ENCODE measurements at places on chromosomes 4 and X.

GRCh38 chr4:67581208-67581857, 22.8 kb downstream of the STAP1 start:
- DNase-seq = no peak

GRCh38 chr4:42720533-42720932, 63.6 kb upstream of the ATP8A1 start:
- DNase-seq = no peak

- DNase-seq = no peak
These were observed 11.3 kb downstream of the SNX12 start for GRCh38 chrX:71056867-71057266.

DNA sequence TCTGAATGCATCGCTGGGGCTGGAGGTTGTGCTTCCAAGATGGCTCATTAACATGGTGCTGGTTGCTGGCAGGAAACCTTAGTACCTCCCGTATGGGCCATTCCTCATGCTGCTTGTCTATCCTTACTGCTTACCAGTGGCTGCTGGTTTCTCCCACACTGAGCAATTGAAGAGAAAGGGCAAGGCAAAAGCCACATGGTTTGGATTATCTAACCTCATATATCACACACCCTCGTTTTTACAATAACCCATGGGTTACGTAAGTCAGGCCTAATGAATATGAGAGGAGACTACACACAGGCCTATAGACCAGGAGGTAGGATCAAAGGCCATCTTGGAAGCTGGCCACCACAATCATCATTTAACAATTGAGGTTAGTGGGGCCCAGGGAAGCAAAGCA, 141.8 kb upstream of the EDNRA start:
- no peak for DNase-seq

- no peak for DNase-seq
These were observed 558.2 kb downstream of the ZNF674 start for GRCh38 chrX:45986971-45987370.

DNA sequence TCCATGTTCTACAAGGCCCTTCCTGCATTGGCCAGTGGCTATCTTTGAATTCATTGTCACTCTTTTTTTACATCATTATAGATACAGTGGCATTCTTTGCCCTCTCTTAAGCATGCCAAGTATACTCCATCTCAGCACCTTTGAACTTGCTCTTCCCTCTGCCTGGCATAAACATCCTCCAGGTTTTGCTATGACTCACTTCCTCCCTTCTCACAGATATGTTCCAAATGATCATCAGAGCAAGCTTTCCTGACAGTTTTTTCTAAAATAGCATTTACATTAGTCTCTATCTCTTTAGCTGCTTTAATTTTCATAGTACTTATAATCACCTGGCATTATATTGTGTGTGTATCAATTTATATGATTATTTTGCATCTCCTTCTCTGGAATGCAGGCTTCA, 553.3 kb upstream of the MAGEB2 start:
- no peak for DNase-seq

DNA sequence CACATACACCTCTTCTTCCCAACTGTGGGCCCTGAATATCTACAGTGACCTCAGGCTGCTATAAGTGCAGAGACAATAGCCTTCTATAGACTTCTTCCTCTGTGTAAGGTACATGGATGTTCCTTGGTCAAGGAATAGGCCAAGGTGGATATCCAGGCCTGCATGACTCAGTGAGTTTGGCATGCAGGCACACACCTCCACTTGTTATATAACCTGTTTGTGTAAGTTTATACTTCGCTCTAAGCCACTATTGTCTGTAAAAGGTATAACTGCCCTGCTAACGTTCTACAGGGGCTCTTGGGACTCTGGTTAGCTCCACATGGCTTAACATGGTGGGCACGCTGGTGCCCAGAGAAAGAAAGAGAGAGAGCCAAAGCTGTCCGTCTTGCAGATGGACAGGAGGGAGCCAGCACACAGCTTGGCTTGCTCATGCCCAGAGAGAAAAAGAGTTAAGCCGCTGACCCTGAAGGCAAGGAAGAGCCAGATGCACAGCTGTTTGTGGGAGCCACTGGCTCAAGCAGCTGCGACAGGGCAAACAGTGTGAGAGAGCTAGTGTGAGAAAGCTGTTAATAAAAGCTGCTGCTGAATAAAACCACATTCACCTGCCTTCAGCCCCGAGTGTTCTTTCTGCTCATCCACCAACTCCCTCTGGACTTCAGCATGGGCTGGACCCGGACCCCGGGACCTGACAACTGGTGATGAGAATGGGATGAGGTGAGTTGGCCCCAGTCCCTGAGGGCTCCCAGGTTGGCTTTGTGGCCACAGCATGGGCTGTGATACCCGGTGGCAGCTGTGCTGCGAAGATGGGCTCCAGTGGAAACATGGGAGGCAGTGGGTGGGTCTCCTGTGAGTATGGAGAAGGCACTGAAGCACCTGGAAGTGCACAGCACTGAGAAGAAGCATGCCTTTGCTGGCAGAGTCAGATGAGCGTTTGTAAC, 44.5 kb upstream of the ZBTB33 start:
- no peak for DNase-seq

DNA sequence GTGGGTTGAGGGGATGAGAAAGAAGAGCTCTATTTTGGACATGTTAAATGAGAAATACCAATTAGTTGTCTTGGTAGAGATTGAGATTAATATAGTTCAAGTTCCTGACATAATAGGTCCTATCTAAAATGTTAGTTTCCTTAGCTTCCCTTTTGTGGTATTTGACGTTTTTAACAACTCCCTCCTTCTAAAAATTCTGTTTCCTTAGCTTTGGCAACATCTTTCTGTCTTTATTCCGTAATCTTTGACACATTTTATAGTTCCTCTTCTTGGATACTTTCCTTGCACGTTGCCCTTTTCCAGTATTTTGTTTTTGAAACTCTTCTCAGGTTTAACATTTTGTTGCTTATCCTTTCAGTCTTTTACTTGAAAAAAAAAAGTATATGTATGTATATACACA, 36.9 kb downstream of the LAMTOR3 start:
- no peak for DNase-seq

DNA sequence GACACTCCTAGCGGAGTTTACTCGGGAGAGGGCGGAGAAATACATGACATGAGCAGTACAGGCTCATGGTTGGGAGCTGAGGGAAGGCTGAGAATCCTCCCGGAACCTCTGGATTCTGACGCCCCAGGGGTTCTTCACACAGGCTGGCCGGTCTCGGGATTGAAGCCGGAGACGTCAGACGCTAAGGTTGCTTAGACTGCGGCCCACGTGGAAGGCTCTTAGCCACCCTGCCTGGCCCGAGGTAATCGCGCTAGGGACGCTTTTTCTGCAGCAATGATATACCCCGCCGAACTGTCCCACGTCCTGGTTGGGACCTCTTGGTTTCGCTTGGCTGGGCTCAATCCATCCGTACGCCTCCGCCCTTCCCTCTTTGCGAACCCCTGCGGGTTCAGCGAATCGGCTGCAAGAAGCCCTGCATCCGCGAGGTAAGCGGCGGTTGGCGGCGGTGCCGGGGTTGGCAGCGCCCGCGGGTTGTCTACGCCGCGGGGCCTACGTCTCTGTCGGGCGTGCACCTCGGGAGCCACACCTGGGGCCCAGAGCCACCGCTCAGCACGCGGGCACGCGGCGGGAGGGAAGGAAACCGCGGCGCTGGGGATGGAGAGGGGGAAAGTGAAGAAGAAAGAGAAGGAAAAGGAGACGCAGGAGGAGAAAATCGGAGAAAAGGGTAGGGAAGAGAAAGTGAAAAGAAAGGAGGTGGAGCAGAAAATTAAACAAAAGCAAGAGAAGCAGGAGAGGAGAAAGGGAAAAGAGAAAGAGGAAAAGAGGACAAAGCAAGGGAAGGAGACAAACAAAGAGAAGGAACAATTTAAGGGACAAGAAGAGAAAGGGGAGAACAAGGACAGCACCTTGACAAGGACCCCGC, at the start of gene ARL9:
ARL9 (plus strand) TSS at position 523 of the 862 bp plus-strand sequence; CDS start at position 595, 72 bp downstream.
- no peak for DNase-seq

DNA sequence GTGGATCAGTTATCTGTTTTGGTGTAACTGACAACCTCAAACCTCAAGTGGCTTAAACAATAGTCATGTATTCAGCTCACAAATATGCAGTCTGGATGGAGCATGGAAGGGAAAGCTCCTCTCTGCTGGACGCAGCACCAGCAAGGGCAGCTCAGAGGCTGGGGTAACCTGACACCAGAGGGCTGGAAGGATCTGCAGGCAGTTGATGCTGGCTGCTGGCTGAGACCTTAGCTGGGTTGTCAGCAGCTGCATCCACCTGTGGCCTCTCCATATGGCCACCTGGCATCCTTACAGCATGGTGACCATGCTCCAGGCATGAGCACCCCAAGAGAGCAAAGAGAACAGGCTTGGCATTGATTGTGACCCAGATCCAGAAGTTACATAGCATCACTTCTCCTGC, 46.7 kb downstream of the ENPP6 start:
- DNase-seq = peak; percentile 58

DNA sequence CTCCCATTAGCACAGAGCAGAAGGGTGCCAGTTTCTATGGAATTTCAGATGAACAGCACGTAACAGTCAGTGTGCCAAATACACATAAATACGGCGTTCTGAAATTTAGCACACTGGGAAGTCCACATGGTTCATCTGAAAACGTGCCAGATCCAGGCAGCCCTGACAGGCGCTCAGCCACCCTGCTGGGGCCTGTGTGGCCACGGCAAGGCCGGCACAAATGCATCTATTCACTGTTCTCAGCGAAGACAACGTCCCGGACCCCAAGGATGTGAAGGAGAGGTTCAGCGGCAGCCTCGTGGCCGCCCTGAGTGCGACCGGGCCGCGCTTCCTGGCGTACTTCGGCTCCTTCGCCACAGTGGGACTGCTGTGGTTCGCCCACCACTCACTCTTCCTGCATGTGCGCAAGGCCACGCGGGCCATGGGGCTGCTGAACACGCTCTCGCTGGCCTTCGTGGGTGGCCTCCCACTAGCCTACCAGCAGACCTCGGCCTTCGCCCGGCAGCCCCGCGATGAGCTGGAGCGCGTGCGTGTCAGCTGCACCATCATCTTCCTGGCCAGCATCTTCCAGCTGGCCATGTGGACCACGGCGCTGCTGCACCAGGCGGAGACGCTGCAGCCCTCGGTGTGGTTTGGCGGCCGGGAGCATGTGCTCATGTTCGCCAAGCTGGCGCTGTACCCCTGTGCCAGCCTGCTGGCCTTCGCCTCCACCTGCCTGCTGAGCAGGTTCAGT, 15.6 kb downstream of the DGKQ start:
- no peak for DNase-seq

- DNase-seq = peak; percentile 98
These were observed 114.5 kb upstream of the SLIT2 start for GRCh38 chr4:20137176-20137575.

- no peak for DNase-seq
These were observed 57.4 kb downstream of the ANTXR2 start for GRCh38 chr4:80015407-80016189.

DNA sequence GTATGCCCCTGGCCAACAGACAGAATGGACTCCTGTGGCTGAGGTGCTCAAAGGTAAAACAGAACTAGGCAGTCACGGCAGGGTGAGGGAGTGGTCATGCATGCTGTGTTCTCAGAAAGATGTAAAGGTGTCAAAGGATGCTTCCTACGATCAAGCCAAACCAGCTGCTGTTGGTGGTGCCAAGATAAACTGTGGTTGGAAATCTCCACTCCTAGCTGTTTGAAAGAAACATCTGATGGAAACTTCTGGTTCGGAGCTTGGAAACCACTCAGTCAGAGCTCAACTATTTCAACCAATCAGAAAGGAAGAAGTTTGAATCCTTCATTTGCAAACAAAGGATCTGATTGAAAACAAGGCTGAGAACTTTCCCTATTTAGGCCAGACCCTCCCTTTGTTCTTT, 68.5 kb upstream of the DDX60 start:
- no peak for DNase-seq

GRCh38 chr4:40594261-40595178, 35.1 kb downstream of the RBM47 start:
- DNase-seq = peak; percentile 66

- peak; percentile 83 for DNase-seq
These were observed 1414.7 kb upstream of the TENM3 start for GRCh38 chr4:180828455-180829018.

DNA sequence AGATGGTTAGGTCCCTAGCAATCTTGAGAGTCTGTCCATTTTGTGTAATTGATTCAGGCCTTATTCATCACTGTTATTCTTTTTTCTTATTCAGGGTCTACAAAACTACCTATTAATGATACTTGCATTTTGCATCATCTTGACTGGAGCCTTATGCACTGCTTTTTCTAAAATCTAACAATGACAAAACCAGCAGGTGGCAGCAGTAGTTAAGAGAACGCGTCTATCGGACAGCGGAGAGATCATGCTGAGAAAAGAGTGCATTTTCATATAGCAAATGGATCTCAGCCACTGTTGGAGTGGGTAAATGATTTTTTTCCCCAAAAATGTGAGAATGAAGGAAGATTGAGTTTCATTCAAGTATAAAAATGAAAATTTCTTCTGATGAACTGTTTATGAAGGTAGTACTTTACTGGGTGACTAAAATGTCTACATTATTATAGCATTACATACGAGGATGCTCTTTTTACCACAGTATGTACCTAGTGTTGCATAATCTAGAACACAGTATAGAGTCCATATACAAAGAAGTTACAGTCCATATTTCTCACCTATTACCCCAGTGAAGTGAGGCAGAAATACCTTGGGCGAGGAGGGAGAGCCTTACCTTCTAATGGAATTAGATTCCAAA, 43.2 kb downstream of the TMEM144 start:
- DNase-seq = peak; percentile 10

DNA sequence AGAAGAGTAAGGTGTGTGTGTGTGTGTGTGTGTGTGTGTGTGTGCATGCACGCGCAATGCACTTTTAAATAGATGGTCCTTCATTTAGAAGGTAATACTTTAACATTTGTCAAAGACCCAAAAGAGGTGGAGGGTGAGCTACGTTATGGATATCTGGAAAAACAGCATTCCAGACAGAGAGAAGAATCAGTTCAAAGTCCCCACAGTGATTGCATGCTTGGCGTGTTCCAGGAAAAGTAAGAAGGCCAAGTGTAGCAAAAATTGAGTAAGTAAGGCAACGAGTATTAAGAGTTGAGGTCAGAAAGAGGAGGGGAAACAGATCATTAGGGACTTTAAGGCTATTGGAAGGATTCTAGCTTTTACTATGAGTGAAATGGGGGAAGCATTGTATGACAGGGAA, 21.9 kb upstream of the GABRE start:
- DNase-seq = no peak

GRCh38 chr4:142036795-142037583, 400.6 kb downstream of the IL15 start:
- DNase-seq = no peak

DNA sequence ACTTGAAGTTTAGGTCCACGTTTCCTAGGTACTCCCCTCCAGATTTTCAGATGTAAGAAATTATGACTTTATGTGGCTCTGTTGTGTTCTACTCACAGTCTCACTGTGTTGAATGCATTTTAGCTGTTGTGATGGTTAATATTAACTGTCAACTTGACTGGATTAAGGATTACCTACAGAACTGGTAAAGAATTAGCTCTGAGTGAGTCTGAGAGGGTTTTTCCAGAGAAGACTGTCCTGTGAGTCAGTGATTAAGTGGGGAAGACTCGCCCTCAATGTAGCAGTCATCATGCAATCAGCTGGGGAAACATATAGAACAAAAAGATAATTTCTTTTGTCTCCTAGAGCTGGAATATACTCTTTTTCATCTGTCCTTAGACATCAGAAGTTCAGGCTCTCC, 493.4 kb downstream of the ACTRT1 start:
- DNase-seq = no peak

Data from NCI-H524 (cell line).